ENCODE measurements at places on chromosomes 3 and 15.

DNA sequence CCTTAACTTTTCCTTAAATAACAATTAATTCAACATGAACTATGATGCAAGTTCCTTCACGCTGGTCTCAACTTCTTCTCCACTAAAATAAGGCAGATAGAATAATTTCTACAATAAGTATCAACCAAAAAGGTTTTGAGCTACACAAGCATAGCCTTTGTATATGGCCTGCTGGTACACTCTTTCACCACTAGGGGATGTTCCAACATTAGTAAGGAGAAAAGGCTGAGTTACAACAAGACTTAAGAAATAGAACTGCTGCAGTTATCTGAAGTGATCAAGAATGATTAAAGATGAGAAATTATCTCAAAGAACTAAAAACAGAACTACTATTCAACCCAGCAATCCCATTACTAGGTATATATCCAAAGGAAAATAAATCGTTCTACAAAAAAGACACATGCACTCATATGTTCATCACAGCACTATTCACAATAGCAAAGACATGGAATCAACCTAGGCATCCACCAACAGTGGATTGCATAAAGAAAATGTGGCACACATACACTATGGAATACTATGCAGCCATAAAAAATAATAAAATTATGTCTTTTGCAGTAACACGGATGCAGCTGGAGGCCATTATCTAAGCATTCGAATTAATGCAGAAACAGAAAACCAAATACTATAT, 14.4 kb downstream of the ATP13A3 start:
- DNase-seq: no peak

GRCh38 chr3:194575484-194576210, 57.6 kb downstream of the TMEM44 start:
- no peak for DNase-seq

GRCh38 chr3:187314176-187314575, 22.6 kb upstream of the MASP1 start:
- DNase-seq: no peak

- DNase-seq: no peak
Measured at GRCh38 chr15:81560405-81560804, 186.4 kb upstream of the TMC3 start.

GRCh38 chr15:42037656-42038055, 16.8 kb upstream of the PLA2G4E start:
- no peak for DNase-seq

All from head of caudate nucleus (tissue), 42 donors.